ENCODE measurements at places on chromosomes 2 and 18.

GRCh38 chr2:178363252-178363651, 87.7 kb downstream of the PRKRA start:
- no peak for DNase-seq

GRCh38 chr18:57798713-57799373, 4.3 kb downstream of the ATP8B1 start:
- no peak for DNase-seq

DNA sequence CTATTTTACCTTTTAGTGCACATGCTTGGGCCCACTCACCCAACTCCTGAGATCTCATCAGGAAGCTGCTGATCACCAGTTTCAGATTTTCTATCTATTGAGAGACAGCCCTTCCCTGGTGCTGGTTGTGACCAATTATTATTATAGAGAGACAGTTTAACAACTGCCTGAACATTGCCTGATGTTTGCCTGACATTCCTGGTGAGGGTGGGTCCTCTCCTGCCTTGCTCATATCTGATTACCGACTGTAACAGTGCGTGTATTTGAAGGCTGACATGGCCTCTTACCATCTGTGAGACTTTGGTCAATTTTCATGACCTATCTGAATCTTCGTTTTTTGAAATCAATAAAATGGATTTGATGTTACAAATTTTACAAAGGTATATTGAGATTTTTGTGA, 39.0 kb downstream of the FAM171B start:
- DNase-seq: no peak

- no peak for DNase-seq
Observed at GRCh38 chr18:28682912-28683311, 506.0 kb upstream of the CDH2 start.

DNA sequence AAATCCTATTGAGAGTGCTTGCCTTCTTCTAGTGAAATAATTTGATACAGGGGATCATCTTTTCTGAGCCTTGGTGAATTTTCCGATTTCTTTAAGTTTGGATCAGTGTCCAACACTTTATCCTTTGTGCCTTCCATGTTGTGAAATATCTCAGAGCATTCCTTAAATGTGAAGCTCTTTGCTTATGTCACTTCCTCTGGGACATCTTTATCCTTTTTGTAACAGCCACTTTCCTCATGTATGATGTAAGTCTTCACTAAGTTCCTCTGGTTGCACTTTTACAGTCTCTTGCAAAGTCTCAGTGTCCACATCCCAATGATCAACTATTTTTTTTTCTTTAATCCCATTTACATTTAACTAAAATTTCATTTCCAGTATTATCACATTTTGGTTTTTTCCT, 254.2 kb downstream of the EN1 start:
- DNase-seq: no peak

DNA sequence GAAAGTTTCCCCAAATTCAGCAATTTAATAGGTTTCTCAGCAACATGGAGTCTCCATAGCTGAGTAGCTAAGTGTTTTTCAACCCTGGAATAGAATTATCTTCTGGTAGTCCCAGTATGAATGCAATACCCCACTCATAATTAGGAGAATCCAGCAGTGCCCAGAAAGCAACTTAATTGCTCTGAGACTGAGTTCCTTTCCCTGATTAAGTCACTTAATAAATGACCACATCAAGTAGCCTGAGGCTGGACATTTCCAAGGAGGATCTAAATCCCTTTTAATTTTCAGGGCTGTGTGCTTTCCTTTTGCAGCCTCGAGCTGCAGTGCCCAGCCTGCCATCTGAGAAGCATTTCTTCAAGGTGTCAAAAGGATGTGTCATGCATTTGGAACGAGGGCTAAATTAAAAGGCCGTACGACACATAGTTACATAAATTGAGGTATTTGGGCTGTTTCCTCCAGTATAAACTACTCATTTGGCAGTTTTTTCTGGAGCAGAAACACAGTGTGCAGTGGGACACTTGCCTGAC, 17.7 kb upstream of the SIX2 start:
- DNase-seq: no peak

DNA sequence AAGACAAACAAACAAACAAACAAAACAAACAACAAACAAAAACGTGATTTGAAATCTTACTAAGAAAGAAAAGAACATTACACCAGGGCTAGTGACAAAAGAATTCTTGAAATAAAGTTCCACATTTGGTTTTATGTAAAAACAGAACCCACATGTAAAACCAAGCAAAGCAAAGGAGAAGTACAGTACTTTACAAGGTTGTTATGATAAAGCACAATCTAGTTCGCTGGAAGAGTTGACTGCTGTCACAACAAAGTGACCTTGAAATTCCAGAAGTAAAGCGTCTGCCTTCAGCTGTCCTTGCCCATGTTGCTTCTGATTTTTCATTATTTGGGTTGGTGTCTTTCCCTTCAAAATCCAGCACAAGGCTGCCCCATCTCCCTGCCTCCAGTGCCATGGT, 94.8 kb upstream of the CYRIA start:
- DNase-seq: no peak

Measured in stimulated activated CD4-positive, alpha-beta T cell treated with anti-CD3 and anti-CD28 coated beads, TNF-alpha, amount 100 ng/mL, for 48 hours (primary cell).